ENCODE measurements at places on chromosomes 2 and 18.

- no peak for ATAC-seq
These were observed 17.6 kb upstream of the MAP4K4 start for GRCh38 chr2:101679801-101680487.

DNA sequence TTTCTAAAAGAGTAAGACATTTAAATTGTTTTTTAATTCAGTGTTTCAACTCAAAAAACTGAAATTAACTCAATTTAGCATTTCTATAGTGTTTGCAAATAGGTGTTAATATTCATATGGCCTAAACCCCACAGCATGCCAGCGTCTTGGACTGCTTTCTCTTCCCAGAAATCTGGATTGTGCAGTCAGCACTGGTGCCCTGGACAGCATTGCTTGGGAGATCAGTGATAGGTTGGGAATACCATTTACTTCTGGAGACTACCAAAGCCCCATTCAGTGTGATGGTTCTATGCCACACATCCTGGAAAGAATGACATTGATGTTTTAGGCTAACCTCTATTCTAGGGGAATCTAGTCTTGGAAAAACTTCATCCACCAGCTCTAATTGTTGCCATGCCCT, 455.0 kb upstream of the KLHL29 start:
- ATAC-seq = no peak

- no peak for ATAC-seq
These were observed 202.0 kb upstream of the SLC14A2 start for GRCh38 chr18:45413180-45413836.

GRCh38 chr2:36967236-36967876, 1.0 kb upstream of the STRN start:
- ATAC-seq = no peak

All from esophagus mucosa (tissue), 1 donor.